ENCODE measurements at places on chromosomes 2 and 18.

DNA sequence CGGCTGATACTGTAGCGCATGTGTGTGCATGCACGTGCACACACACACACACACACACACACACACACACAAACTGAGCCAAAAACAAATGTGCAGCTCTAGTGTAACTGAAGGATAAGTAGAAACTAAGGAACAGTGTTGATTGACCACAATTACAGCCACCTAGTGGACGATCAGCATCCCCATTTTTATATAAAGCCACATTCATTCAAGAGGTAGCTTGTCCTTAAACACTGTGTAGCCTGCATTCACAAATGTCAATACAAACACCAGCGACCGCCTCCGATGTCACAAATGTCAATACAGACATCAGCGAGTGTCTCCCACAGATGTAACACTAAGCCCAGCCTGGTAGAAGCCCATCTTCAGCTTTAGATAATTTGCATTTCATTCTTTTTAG lies 167.4 kb downstream of the PTGR3 start:
- no peak for DNase-seq

- no peak for DNase-seq
Observed at GRCh38 chr2:220053919-220054318, 426.5 kb downstream of the SLC4A3 start.

GRCh38 chr2:224208007-224208406 lies 168.9 kb upstream of the SERPINE2 start:
- no peak for DNase-seq

DNA sequence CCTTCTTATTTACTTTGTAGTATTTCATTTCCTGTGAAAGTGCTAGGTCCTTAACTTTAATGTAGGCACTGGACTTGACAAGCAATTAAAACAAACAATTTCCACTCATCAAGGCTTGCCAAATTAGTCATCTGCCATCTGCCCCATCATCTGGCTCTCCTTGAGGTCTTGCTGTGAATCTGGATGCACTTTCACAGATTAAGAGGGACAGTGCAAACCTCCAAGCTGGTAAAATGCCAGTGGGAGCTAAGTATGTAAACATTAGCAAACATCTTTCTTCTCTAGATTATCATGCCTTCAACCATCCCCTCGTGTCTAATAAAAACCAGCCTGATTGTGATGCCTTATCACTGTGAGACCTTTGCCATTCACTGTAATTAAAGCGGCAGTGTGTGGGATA lies 402.9 kb downstream of the ERBB4 start:
- DNase-seq = no peak

- no peak for DNase-seq
Observed at GRCh38 chr2:202056611-202057010, 16.4 kb upstream of the KIAA2012 start.

DNA sequence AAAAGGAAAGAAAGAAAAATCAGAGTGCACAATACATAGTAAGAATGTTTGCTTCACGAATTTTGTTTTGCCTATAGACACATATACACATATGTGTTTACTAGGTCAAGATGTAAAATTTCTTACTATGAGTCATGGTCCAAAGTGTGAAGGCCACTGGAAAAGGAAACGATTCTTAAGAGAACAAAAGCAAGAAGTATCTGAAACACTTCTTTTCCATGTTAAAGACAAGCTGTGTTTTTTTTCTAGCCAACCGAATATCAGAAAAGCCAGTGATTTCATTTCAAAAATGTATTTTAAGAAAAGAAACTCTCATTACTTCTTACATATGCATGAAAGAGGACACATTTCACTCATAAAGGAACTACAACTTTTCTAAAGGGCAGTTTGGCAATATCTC lies 24.9 kb downstream of the PECR start:
- DNase-seq = no peak

- no peak for DNase-seq
Observed at GRCh38 chr2:239203443-239204135, 197.2 kb downstream of the HDAC4 start.

DNA sequence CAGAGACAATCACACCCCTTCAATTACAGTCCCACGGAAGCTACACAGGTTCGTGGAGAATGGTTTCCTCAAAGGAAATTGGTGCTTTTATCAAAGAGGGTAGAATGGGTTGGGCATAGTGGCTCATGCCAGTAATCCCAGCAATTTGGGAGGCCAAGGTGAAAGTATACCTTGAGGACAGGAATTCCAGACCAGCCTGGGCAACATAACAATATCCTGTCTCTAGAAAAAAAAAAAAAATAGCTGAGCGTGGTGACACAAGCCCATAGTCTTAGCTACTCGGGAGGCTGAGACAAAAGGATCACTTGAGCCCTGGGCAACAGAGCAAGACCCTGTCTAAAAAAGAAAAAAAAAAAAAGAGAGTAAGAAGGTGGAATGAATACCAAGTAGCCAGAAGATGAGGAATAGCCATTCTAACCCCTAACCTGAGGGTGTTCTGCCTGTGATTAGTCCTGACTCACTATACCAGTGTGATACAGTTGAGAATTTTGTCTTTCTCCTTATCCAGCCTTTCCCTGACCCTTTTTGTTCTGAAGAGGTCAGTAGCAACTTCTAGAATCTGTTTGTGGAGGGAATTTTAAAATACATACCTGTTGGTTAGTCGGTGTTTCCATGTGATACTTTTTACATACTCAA lies 283.2 kb downstream of the MREG start:
- no peak for DNase-seq

DNA sequence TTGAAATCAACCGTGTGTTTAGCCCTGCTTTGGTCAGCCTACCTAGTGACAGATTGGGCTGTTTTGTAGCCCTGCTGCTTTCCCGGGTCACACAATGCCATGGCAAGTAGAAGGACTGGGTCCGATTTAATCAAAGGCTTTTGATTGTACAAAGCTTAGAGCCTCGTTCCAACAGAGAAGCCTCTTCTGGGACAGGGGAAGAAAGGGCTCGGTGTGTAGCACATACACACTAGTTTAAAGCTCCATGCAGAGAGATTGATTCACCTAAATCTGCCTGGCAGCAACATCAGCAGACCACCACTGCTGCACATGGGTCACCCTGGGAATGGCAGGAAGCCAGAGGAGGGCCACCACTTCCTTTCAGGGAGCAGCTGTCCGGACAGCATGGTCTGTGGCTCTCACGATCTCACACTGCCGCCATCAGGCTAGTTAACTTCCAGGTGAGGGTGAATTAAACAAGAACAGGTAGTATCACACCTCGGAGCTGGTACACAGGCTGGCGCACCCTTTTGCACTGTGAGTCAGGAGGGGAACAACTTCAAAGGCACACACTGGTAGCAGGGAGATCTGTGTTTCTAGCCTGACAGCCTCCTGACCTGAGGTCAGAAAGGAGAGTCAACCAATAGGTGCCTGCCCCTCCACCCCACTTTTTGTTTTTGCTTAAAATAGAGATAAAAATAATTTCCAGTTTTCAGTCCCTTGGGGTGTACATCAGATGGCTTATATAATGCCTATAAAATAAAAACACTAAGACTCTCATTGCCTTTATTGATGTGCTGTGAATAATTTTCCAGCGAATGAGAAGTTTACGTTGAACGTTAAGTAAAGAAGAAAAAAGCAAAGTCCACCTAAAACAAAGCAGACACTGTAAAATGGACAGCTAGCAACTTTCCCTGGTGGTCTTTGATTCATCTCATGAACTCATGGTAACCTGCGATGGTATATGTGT lies 108.5 kb downstream of the CDCA7 start:
- no peak for DNase-seq

GRCh38 chr18:47986620-47987387 lies 56.3 kb upstream of the SMAD2 start:
- DNase-seq = no peak

- DNase-seq = no peak
Observed at GRCh38 chr2:172664766-172665165, 70.9 kb upstream of the RAPGEF4 start.

- DNase-seq = no peak
Observed at GRCh38 chr18:10715791-10716190, 190.0 kb downstream of the NAPG start.

GRCh38 chr2:37324786-37325624 lies at the start of gene PRKD3:
TSS of gene PRKD3 (minus strand) at chr2:37324833. CDS start at chr2:37316524, 8,309 bp downstream.
- DNase-seq = peak; percentile 15

Measured in cortex of kidney (tissue), 1 donor.